GM18507 (cell line): ENCODE measurements at places on chromosomes 11 and 22.

DNA sequence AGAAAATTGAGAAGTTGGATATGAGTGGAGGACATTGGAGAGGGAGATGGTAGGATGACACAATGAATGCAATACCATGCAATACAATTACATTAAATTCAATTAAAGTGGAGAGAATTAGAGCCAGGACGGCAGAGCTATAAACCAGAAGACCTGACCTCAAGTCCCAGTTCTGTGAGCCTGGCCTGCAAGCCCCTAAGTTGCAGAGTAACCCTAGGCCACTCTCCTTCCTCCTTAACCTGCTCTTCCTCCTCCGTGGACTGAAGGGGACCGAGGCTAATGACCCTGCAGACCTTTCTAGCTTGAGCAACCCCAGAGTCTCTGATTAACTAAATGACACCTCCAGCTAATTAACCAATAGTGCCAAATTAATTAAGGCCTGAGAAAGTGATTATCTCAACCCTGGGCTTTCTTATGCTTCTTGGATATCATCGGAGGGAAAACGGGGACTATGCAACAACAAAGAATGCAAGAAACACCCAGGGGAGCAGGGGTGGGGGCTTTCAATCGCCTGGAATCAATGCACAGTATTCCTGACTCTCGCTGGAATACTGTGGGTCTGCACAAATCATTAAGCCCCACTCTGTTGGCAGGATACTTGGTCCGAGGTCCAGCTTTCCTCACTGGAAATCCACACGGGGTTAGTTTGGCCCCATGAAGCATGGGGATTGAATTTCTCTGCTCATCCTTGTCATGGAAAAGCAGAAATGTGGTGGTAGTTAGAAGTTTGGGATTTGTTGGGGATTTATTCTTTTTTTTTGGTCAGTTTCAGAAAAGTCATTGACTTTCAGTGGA lies 548.3 kb downstream of the MN1 start:
- DNase-seq, result no peak

GRCh38 chr11:113426686-113427085 lies 39.1 kb downstream of the ANKK1 start:
- no peak for DNase-seq

GRCh38 chr11:45366619-45367190 lies 80.6 kb upstream of the SYT13 start:
- DNase-seq, result no peak

GRCh38 chr22:36009085-36009484 lies 19.5 kb downstream of the RBFOX2 start:
- no peak for DNase-seq

DNA sequence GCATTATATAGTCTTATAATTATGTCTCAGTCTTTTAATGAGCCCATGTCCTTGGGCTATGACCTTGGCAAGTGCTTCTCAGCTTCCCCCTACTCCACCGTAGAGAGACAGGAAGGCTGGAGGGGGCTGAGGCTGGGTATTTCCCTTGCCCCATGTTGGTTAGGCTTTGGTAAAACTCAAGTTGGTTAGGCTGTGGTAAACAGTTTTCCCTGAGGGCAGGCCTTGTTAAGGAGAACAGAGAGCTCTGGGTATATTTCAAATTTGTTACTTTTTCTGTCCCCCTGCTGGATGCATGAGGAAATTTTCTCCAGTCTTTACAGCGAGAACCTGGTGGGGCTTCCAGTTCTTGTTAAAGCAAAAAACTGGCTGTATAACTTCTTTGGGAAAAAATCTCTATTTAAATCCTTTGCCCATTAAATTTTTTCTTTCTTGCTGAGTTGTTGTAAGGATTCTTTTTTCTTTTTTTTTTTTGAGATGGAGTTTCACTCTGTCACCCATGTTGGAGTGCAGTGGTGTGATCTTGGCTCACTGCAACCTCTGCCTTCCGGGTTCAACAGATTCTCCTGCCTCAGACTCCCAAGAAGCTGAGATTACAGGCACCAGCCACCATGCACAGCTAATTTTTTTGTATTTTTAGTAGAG lies 12.2 kb upstream of the DCHS1 start:
- no peak for DNase-seq

DNA sequence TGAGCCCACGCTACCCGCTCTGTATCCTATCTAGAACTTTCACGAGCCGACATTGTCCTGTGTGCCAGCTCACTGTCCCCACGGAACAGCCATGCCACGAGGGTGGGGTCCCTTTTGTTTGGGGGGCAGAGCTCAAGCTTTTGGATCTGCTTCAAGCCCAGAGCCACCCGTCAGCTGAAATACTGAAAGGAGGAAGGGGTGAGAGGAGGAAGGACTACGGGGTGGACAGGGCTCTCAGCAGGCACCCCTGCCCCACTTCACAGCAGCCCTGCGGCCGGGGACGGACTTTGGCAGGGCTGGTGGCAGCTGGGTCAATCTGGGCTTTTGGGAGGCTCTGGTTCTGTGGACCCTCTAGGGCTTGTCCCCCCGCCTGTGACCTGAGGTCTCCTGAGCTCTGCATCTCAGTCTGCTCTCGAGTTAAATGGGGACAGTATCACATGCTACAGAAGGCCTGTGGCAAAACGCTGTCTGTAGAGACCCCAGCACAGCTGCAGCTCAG lies 30.0 kb upstream of the MUC5AC start:
- DNase-seq, result no peak

- no peak for DNase-seq
Measured at GRCh38 chr11:5746614-5747013, 7.4 kb upstream of the OR52N4 start.

DNA sequence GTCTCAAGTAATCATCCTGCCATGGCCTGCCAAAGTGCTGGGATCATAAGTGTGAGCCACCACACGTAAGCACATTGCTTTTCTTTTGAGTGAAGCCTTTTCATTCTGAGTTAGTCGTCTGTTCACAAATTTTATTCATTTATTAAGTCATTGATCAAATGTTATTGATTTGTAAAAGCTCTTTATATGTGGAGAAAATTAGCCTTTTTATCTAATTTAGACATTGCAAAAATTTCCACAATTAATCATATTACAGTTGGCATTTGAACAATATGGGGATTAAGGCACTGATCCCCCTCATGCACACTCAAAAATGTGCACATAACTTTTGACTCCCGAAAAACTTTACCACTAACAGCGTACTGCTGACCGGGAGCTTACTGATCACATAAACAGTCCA lies 7.5 kb upstream of the EMID1 start:
- DNase-seq, result no peak
